ENCODE measurements at places on chromosomes 5 and 9.

- DNase-seq = peak; percentile 37
Measured at GRCh38 chr5:58794875-58795274, 212.0 kb downstream of the RAB3C start.

DNA sequence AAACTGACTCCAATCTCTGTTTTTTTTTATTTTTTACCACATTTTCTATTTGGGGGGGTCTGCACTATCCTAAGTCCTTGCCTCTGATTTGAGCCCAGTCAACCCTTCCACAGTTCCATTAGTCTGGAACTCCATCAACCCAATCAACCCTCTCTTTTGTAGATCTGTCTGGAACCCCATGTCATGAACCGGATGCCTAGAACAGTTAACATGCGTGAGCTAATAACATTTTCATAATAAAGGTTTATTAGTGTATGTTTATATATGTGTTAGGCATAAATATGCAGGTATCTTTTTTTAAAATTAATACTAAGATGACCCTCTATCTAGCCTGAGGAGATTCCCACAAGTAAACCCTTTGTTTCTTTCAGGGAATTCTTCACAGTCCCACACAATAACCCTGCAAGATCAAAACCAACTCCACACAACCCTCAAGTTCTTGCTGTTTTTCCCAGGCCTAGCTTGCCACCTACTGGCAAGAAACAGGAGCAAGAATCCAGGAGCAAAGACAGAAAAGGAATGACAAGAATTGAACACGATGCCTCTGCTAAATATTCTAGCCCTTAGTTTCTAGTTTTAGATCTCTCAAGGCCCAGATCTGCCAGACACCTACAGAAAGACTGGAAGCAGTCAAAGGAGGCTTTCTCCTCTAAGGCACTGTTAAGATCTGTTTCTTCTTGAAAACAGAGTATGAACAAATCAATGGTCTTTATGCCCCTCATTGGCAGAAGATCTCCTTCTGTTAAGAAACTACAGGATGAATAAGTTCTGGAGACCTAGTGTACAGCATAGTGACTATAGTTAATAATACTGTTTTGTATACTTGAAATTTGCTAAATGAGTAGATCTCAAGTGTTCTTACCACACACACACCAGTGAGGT lies 100.4 kb downstream of the TRIM36 start:
- DNase-seq = peak; percentile 42

DNA sequence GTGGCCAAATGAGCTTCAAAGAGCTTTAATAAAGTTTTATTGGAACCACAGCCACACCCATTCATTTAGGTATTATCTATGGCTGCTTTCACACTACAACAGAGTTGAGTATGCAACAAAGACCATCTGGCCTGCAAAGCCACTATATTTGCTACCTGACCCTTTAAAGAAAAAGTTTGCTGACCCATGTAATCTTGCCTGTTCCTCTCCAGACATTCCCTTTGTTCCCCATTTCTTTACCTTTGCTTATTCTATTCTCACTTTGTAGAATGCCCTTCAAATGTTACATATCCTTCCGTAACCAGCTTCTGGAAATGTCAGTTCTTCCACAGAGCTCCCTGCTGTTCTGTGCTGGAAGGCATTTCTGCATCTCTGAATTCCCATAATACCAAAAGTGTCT lies 320.2 kb downstream of the TLE1 start:
- DNase-seq = no peak

DNA sequence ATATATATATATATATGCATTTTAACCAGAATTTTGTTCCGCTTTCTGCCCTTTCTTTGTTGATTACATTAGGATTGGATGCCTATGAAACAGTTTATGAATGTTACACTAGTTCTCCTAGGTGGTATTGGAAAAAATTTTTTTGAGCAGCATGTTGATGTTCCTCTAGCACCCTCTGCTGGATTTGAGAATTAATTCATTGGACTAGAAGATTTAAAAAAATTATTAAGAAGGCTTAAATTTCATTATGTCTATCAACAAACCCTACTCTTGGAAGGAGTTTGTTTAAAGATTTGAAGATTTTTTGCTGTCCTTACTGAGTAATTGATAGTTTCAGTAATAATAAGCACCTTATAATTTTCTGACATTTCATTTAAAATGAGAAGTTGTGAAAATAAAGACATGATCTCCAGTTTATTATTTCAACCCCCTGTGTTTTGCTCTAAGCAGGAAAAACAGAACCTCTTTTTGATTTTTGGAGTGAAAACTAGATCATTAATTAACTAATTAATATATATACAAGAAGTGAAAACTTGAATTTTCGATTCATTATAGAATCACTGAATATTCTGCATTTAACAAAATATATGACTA lies 89.6 kb downstream of the CCDC171 start:
- DNase-seq = peak; percentile 19

GRCh38 chr5:173786286-173787187 lies 101.6 kb upstream of the CPEB4 start:
- DNase-seq = peak; percentile 39

DNA sequence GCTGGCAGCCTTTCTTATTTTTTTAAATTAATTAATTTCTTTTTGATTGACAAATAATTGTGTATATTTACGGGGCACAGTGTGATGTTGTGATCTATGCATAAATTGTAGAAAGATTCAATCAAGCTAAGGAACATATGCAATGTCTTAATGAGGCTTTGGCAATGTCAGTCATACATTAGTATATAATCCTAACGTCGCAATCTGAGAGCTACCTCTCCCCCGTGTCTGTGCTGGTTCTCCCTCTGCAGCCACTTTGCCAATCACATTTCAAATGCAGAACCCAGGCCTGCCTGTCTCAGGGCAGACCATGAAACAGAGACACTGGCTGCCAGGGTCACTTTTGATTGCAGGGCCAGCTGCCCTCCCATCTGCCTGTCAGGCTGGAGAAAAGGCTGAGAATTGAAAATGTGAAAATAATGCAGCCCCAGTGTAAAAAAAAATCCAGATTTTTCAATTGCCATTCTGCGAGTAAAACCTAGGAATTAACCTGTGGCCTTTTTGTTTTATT lies 56.3 kb downstream of the SLC24A2 start:
- no peak for DNase-seq

GRCh38 chr5:154368041-154368800 lies 77.6 kb upstream of the SAP30L start:
- no peak for DNase-seq

- DNase-seq = peak; percentile 68
Measured at GRCh38 chr5:87069974-87070608, 197.6 kb upstream of the RASA1 start.

DNA sequence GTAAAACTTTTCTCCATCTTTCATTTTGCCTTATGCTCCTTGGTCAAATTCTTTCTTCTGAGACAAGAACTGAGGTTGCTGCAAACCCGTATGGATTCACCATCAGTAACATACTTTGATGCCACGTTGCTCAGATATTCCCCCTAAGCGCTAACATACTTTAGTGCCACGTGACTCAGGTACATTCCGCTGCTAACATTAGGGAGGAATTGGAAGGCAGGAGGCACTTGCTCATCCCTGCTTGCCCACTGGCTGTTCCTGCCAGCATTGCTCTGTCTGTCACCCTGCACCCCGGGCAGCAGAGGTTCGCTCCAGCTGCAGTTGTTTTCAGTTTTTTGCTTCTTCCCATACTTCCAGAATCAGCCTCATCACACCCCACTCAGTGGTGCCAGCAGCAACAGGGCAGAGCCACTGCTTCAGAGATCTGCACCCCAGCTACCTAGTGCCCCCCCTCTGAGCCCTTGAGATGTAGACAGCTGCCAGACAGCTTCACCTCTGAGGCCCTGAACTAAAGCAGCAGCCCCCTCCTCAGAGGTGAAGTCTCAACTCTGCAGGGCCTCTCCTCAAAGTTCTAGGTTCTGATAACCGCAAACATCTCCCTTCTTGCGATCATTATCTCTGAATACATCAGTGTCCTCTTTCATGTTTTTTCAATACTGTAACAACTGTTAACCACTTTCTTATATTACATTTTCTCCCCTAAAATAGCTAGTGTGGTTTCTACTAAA lies 228.0 kb upstream of the KIF2A start:
- DNase-seq = no peak

GRCh38 chr5:126562823-126563222 lies 32.2 kb downstream of the ALDH7A1 start:
- no peak for DNase-seq

- no peak for DNase-seq
Measured at GRCh38 chr9:74662674-74663073, 165.5 kb downstream of the RORB start.

GRCh38 chr9:91896513-91897121 lies 53.4 kb downstream of the ROR2 start:
- DNase-seq = peak; percentile 42

DNA sequence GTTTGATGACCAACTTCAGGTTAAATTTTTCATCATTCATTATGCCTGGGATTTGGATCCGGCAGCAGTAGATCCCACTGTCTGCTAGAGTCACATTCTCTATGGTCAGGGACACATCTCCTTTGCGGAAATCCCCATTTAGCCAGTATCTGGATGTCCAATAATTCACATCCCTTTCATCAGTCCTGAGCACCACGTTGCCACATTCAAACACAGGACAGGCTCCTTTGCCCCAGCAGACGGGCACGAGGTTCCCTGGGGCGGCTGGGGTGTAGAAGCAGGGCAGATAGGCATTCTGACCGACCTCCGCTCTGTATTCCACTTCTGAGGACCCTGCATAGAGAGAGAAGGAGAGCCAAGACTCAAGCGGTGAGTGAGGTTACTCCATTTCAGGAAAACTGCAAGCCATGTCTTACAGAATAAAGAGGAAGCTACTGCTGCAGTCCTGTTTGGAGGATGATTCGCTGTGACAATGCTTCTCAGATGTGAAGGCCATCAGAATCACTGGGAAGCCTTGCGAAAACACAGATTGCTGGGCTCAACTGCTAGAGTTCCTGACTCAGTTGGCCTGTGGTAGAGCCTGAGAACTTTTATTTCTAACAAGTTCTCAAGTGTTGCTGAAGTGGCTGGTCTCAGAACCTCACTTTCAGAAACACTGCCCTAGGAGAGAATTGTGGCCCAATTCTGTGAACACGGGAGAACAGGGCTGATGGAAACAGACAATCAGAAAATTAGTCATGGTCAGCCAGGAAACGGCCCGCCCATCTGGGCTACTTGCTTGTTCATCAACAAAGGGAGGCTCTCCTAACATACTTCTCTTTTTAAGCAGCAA lies 2.0 kb downstream of the HAVCR2 start:
- DNase-seq = peak; percentile 88

DNA sequence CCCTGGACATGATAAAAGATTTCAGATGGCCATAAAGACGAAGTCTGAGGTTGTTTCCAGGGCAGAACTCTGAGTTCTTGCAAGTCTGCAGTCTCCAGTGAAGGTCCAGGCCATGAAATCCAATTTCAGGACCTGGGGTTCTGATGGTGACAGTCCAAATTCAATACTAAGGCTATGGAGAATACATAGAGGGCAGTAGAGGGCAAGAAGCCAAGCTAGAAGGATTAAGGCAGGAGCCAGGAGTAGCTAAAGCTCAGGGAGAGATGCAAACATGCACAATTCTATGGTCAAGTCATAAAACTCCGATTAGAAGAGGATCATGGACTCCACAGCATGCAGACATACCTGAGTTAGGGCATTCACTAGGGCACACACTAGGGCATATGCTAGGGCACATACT lies 11.4 kb downstream of the SLIT3 start:
- DNase-seq = no peak

- no peak for DNase-seq
Measured at GRCh38 chr9:68513981-68514380, 26.7 kb downstream of the TMEM252 start.

- DNase-seq = no peak
Measured at GRCh38 chr5:174145821-174146220, 100.3 kb downstream of the NSG2 start.

DNA sequence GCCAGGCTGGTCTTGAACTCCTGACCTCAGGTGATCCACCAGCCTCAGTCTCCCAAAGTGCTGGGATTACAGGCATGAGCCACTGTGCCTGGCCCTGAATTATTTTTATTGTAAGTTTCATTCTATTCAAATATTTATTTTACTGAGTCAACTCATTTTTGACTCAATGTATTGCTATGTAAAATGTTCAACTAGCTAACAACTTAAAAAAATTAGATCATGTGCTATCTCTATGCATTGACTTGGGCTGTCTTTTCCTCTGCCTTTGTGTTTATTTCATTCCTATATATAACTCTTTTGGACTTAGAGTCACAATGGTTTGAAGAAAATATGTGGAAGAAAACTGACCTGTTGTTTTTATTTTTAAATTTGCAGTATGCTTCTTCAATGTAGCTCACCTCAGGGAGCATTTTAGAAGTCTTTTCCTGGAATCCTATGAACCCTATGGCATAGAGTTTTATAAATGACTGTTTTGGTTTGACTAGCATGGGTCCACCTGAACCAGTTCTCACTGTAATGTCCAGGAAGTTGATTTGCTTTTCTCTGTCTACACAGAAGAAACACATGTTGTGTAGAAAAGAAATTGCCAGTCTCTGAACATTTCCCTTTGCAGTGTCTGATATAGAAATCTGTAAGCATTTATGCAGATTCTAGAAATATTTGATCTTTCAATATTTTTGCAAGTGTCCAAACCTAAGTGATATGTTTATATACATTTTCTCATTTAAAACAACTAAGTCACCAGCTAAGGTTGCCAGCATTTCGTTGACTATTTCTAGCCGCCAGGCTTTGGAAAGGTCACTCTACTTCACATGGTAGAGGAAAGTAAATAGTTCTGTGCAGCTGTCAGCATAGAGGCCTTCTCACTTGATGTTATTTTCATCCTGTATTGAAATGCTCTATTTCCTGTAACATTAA lies 138.8 kb downstream of the PCSK1 start:
- no peak for DNase-seq

GRCh38 chr5:52801329-52801728 lies 13.6 kb downstream of the ITGA1 start:
- DNase-seq = no peak

DNA sequence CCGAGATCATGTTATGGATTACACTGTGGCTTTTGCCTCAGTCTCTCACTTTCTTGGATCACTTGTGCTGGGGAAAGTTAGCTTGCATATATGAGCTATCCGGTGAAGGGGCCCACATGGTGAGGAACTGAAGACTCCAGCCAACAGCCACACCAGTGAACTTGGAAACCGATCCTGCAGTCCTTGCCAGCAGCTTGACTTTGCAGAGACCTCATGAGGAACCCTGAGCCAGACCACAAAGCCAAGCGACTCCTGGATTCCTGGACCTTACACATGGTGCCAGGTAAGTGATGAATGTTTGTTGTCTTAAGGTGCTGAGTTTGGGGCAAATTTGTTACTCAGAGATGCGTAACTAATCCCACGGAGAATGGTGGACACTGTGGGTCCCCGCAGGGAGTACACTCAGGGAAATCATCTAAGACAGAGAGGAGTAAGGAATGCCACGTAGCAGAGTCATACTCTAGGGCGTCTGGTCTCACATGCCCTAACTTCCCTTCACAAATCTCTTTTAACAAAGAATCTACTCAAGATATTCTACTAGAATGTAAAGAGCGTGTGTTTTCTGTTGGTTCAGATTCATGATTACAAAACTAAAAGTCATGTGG lies 76.5 kb upstream of the PJA2 start:
- DNase-seq = no peak

DNA sequence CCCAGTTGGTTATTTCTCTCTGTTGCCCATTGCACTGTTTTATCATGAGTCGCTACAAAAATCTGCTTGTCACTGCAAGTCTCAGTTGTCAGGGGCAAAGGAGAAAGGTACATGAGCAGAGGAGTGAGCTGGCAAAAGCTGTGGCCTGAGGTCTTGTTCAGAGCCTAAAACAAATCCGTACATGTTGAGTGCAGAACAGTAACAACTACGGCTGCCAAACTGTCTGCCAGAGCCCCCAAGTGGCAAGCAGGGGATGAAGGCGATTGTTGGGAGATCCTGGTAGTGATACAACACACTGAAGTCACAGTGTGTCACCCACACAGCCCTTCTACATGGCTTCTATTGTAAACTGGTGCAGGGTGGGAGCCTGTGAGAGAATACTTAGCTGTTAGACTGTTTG lies 50.9 kb downstream of the BRINP1 start:
- DNase-seq = no peak

GRCh38 chr5:152501294-152501693 lies 96.2 kb upstream of the NMUR2 start:
- DNase-seq = no peak

All from inflammatory macrophage (primary cell).